T-cell (primary cell): ENCODE measurements at places on chromosomes 11 and 22. TPM values are rescaled to one million over a fixed set of nuclear protein-coding genes. Genes with fewer than 3 reads are reported as not detected.

The OR51B4 gene
- total RNA-seq, result not detected

The MB gene
- total RNA-seq, result not detected

The JAML gene
- total RNA-seq, result 60.8 TPM

The MRGPRF gene
- not detected for total RNA-seq

The LPXN gene
- total RNA-seq, result 93.8 TPM

DNA sequence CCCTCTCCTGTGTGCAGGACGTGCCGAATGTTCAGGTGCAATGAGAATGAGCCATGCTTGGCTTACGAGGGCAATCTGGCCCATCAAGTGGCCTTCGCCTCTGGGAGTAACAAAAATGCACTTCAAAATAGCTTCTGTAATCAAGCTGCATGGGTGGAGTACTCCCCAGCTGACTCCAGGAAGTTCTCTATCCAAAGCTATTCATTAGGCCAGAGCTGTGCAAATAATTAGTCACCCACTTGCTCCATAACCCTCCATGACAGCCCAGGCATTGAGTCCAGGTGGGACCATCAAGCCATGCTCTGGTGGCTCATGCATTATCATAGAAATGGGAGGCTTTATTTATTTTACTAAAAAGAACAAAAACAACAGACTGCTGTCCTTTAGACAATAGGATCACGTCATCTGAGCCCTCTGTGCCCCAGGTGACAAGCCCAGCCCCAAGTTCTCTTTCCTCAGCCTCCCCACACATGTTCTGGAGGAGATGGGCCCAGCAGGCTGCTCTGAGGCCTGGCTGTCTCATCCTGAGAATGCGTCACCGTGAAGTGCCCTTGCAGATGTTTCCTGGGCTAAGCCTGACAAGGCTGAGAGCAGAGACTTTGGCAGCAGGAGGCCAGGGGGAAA is 244.7 kb downstream of the ETS1 start:
- H3K4me1 ChIP-seq, result peaks cover 68% of the 10 kb centered on the region
- no peaks in the 10 kb centered on the region for H3K27me3 ChIP-seq
- peak overlapping the region; percentile 98 for H3K27ac ChIP-seq
- H3K36me3 ChIP-seq, result no peaks in the 10 kb centered on the region

DNA sequence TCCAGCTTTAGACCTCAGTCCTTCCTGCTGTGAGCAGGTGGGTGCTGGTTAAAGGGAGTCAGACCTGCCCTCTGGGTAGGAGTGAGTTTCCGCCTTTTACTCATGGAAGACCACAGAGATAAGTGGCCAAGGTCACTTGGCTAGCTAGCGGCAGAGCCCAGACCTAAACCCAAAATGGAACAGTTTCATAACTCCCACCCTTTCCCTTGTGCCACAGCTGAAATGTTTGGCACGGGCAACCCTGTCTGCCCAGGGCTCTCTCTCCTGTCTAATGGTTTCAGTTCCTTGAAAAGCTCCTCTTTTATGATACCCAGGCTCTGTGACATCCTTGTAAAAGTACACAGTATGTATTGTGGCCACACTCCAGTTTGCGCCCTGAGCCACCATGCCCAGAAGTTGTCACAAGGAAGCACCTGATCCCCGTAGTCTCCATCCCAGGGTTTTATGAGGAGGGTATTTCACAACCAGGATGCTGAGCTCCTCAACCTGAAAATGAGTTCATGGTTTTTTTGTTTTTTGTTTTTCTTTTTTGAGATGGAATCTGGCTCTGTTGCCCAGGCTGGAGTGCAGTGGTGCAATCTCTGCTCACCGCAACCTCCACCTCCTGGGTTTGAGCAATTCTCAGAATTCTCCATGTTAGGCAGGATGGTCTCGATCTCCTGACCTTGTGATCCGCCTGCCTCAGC is 5.1 kb downstream of the MB start:
- H3K4me1 ChIP-seq, result peaks cover 11% of the 10 kb centered on the region
- H3K27ac ChIP-seq, result no peak overlapping the region
- no peak overlapping the region for H3K4me3 ChIP-seq
- H3K36me3 ChIP-seq, result no peaks in the 10 kb centered on the region
- peaks cover 32% of the 10 kb centered on the region for H3K27me3 ChIP-seq

GRCh38 chr22:49076300-49077035 is 751.2 kb downstream of the BRD1 start:
- no peak overlapping the region for H3K27ac ChIP-seq
- no peaks in the 10 kb centered on the region for H3K4me1 ChIP-seq
- H3K27me3 ChIP-seq, result peaks cover 19% of the 10 kb centered on the region
- no peaks in the 10 kb centered on the region for H3K36me3 ChIP-seq
- no peak for DNase-seq
- H3K4me3 ChIP-seq, result no peak overlapping the region

DNA sequence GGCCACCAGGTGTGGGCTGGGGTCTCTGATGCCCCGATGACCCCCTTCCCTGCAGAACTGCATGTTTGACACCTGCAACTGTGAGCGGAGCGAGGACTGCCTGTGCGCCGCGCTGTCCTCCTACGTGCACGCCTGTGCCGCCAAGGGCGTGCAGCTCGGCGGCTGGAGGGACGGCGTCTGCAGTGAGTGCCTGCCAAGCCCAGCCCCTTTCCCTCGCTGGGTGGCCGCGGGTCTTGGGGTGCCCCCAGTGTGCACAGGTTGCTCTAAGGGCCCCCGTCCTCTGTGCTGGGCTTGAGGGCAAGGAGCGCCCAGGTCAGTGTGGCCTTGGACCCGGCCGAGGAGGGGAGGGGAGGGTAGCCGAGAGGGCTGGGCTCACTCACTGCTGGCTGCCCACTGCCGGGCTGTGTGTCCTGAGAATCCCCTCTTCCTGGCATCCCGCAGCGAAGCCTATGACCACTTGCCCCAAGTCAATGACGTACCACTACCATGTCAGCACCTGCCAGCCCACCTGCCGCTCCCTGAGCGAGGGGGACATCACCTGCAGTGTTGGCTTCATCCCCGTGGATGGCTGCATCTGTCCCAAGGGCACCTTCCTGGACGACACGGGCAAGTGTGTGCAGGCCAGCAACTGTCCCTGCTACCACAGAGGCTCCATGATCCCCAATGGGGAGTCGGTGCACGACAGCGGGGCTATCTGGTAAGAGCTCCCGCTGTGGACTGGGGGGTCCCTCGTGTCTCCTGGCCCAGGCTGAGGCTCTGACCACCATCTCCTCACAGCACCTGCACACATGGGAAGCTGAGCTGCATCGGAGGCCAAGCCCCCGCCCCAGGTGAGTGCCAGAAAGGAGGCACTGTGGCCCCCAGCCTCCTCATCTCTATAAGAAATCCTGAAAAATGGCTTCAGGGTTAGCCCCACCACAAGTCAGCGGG is 17.0 kb downstream of the MUC5AC start:
- no peak for DNase-seq
- no peak overlapping the region for H3K4me3 ChIP-seq
- H3K27ac ChIP-seq, result no peak overlapping the region
- no peaks in the 10 kb centered on the region for H3K4me1 ChIP-seq
- no peaks in the 10 kb centered on the region for H3K27me3 ChIP-seq

DNA sequence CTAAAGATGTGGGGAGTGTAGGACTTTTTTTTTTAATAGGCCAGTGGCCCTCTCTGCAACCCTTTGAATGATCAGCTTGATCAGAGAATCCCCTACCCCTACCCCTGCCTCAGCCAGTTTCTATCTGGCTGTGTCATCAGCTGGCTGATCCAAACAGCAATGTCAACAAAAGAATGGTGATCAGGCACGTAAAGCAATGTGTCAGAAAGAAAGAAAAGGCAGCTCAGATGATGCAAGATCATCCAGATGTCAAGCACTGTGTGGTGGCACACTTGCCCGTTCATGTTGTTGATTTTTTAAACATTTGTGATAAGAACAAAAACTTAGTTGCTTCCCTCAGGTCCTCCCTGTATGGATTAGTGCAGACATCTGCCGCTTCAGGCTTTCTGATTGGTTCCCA is 26.3 kb upstream of the EHF start:
- no peaks in the 10 kb centered on the region for H3K36me3 ChIP-seq
- no peaks in the 10 kb centered on the region for H3K27me3 ChIP-seq
- DNase-seq, result no peak
- H3K4me3 ChIP-seq, result no peak overlapping the region

- H3K4me1 ChIP-seq, result no peaks in the 10 kb centered on the region
- no peak for DNase-seq
- H3K36me3 ChIP-seq, result peaks cover 8% of the 10 kb centered on the region
- H3K27me3 ChIP-seq, result no peaks in the 10 kb centered on the region
- no peak overlapping the region for H3K4me3 ChIP-seq
Observed at GRCh38 chr11:76004400-76004799, 189.4 kb downstream of the UVRAG start.
